ENCODE measurements at places on chromosomes 5 and 9.

DNA sequence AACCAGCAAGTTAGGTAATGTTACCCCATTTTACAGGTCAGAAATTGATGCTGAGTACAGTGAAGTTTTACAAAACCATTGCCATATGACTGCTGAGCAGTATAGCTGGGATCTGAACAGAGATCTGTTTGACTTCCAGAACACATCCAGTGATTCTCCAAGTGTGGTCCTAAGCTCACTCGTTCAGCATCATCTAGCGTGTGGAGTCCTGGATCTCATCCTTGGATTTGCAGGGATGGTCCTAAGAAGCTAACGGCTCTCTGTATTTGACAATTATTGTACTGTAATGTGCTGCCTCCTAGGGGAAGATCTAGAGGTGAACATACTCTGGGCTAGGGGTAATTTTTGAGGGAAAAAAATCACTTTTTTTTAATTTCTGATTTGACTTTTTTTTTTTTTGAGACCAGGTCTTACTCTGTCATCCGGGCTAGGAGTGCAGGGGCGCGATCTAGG is 1.4 kb downstream of the SLC26A2 start:
- no peak for DNase-seq

- no peak for DNase-seq
These were observed 3.3 kb downstream of the SNAPC3 start for GRCh38 chr9:15426019-15426418.

DNA sequence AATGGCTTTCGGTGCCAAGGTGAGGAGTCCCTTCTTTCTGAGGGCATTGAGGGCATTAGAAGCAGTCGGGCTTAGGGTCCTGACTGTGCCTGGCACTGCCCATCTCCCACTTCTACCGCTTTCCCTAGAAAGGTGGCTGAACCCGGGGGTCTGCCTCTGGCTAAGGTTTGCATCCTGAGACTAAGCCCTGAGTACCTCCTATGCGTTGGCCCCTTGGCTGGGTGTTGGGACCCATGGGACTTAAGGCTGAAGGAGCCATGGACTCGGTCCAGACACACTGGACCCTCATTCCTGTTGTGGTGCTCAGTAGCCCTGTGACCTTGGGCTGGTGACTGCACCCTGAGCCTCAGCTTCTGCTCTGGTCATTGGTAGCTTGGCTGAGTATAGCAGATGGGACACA is 23.9 kb downstream of the DAB2IP start:
- DNase-seq, result no peak

- DNase-seq, result no peak
These were observed 1.7 kb downstream of the TUT7 start for GRCh38 chr9:86352440-86353077.

DNA sequence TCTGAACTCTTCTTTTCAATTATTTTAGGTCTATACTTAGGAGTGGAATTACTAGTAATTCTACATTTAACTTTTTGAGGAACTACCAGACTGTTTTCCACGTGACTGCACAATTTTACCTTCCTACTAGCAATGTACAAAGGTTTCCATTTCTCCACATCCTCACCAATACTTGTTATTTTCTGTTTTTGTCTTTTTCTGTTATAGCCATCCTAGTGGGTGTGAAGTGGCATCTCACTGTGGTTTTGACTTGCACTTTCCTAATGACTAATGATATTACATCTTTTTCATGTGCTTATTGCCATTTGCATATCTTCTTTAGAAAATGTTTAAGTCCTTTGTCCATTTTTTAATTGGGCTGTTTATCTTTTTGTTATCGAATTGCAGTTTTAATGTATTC is 136.9 kb upstream of the EGFLAM start:
- DNase-seq, result no peak

GRCh38 chr9:69658987-69659675 is 13.0 kb downstream of the APBA1 start:
- DNase-seq, result no peak

GRCh38 chr5:179376701-179377420 is 31.6 kb upstream of the ADAMTS2 start:
- no peak for DNase-seq

GRCh38 chr5:100424017-100424416 is 111.2 kb upstream of the FAM174A start:
- no peak for DNase-seq

DNA sequence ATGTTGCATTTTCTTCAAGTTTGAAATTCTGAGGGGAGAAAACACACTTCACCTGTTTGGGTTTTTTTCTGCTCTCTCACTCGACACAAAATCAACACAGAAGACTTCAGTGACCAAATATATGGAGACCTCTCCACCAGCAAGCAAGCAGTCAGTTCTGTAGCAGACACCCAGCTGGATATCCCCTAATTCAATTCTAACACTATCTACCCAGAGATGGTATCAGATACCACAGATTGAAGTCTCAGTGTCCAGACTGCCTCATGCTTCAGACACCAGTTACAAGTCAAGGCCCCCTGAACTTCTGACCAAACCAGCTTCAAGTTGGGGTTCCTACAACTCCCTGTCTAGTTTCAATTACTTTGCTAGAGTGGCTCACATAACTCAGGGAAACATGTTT is 97.8 kb downstream of the INVS start:
- DNase-seq, result no peak

DNA sequence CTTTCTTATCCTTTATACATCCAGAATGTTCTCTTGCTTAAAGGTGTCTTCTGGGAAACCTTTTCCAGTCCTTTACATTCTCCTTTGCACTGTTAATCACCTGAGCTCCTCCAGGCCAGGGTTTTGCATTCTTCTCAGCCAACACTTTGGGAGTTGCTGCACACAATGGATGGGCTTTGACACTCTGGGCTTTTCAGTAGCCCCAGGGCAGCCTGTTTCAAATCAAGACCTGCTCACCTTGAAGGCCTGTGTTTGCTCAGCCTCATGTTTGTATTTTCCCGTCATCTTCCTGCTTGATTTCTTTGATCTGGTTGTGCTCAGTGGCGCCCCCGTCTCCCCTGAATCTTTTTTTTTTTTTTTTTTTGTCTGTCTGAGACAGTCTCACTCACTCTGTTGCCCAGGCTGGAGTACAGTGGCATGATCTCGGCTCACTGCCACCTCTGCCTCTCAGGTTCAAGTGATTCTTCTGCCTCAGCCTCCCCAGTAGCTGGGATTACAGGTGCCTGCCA is 41.0 kb downstream of the DMRT1 start:
- DNase-seq, result no peak

GRCh38 chr5:134268019-134268601 is 42.2 kb upstream of the PPP2CA start:
- no peak for DNase-seq

Data from KG1 (cell line).